ENCODE measurements at places on chromosomes 6 and 20.

DNA sequence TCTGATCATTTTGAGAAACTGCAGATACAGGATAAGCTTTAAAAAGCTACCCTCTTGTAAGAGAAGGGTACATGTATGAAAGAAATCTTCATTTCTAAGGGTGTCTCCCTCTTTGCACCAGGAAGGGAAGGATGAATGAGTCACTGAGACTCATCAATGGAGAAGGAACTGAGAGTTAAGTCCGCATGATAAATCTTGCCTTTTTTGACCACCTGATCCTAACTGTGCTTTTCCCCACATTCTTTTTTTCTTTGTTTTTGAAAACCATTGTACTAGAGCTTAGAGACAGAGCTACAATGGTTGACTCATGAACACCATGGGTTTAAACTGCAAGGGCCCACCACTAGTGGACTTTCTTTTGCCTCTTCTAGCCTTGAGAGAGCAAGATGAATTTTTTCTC lies 353.0 kb upstream of the RGS17 start:
- no peak for DNase-seq

GRCh38 chr6:73372516-73372915 lies 2.8 kb upstream of the OOEP start:
- DNase-seq = no peak

- no peak for DNase-seq
These were observed 45.0 kb downstream of the ADNP start for GRCh38 chr20:50886184-50886790.

DNA sequence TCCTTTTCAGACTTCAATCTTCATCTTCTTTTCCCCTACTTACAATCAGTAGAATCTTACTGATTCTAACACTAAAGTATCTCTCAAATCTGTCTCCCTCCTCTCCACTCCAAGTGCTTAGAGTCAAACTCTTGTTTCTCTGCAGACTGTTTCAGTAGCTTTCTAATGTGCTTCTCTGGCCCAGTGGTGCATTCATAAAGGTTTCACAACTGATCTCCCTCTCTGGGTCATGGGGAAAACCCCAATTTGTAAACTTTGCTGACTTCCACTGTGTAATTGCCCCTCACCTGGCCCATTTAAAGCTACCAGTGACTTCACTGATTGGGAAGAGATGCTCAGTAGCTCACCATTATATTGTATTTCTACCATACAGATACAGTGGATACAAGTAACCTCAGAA lies 183.6 kb downstream of the FAXC start:
- no peak for DNase-seq

GRCh38 chr20:26207237-26207966 lies 510.7 kb upstream of the ZNF337 start:
- DNase-seq = no peak

GRCh38 chr6:15081447-15081846 lies 164.4 kb upstream of the JARID2 start:
- no peak for DNase-seq

- no peak for DNase-seq
These were observed 57.2 kb downstream of the RIOK1 start for GRCh38 chr6:7446619-7447325.

- DNase-seq = no peak
These were observed 154.3 kb upstream of the INSM1 start for GRCh38 chr20:20213526-20214121.

GRCh38 chr6:53986165-53986720 lies 125.0 kb upstream of the MLIP start:
- peak; percentile 77 for DNase-seq

GRCh38 chr6:48916607-48917006 lies 546.4 kb downstream of the MMUT start:
- DNase-seq = no peak

DNA sequence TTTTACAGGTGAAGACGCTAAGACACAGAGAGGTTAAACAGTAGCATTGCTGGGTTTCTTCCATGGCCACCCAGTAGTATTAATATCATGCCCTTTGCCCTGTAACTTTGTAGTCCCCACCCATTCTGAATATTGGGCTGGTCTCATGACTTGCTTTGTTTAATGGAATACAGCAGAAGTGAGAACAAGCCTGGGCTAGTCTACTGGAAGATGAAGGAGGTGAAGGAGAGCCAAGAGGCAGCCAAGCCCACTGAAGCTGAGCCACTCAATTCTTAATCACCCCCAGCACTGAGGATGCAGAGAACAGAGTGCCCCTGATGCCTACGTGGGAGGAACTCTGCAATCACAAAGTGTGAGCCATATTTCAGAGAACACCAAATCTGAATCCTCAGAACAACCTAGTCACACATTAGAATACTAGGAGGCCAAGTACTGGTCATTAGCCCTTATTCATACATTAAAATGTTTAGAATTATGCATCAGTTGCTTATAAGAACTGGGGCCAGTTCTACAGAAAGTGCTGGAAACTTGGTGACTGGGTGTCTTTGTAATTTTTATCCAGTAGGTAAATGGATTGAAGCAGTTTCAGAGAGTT lies 270.1 kb upstream of the PRND start:
- DNase-seq = no peak

GRCh38 chr20:62692176-62692575 lies 16.5 kb upstream of the NTSR1 start:
- DNase-seq = no peak

DNA sequence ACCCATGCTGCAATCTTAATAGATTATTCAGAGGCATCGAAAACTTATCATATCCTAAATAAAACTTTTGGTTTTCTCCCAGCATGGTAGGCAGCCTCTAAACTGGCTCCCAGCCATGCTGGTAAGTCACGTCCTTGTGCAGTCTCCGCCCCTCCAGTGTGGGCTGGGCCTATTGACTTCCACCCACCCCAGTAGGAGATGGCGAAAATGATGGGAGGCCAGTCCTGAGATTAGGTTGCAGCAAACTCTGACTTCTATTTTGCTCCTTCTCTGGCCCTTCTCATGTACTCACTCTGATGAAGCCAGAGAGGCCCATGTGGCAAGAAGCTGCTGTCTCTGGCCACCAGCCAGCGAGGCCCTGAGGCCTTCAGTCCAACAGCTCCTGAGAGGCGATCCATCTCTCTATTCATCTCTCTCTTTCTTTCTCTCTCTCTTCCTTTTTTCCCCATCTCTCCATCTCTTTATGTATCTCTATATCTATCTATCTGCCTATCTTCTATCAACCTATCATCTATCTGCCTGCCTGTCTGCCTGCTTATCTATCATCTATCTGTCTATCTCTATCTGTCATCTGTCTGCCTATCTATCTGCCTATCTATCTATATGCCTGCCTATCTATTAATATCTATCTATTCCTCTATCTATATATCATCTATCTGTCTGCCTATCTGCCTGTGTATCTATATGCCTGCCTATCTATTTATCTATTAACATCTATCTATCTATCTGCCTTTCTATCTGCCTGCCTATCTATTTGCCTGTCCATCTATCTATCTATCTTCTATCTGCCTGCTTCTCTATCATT lies 52.7 kb upstream of the STX16 start:
- DNase-seq = no peak

DNA sequence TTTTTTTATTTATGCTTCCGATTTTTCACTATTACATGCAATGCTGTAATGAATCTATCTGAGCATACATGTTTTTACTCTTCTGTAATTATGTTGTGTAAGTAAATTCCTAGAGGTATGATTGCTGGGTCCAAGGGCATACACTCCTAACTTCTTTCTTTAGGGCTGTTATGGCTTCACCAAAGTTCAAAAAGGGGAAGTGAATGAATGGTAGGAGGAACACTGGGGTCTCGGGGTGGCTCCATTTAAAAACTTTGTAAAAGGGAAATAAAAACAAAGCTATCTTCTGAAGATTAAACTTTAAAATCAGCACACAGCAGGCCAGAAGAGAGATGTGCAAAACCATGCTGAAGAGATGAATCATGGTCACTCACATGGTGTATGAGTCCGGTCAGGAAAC lies 289.1 kb upstream of the SUPT3H start:
- DNase-seq = no peak

- DNase-seq = no peak
These were observed 406.7 kb downstream of the CD83 start for GRCh38 chr6:14524319-14524718.

DNA sequence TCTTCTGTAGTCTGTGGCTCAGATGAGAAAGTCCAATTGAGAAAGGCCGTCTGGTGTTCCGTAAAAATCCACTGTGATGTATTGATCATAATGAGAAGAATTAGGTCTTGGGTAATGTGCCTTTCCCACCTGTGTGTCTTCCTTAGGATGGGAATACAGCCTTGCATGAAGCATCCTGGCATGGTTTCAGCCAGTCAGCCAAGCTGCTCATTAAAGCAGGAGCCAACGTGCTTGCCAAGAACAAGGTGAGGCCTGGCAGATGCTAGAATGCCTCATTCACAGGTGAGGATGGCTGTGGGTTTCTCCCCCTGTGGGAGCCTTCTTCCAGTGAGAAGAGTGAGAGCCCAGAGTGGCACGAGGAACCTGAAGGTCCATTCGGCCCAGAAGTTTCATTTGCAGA lies 32.7 kb downstream of the LYRM2 start:
- no peak for DNase-seq

- DNase-seq = peak; percentile 62
These were observed at the start of gene PDE7B for GRCh38 chr6:135851442-135852271. Gene PDE7B, plus strand, starts transcription at chr6:135851701.

DNA sequence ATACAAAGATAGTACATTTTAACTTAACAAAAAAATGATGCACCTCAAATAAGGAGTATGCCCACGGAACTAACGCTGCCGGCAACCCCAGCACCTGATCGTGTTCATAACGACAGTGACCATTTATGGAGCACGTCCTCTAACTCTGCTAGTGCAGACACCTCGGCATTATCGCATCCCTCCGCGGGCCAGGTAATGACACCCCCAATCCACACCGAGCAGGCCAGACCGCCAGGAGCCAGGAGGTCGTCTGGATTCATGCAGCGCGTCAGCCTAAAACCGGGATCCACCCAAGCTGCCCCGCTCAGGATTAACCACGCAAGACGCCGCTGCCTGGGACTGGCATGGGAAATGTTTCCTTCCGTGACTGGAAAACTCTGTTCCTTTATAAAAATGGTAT lies 34.1 kb downstream of the DACT2 start:
- DNase-seq = no peak

DNA sequence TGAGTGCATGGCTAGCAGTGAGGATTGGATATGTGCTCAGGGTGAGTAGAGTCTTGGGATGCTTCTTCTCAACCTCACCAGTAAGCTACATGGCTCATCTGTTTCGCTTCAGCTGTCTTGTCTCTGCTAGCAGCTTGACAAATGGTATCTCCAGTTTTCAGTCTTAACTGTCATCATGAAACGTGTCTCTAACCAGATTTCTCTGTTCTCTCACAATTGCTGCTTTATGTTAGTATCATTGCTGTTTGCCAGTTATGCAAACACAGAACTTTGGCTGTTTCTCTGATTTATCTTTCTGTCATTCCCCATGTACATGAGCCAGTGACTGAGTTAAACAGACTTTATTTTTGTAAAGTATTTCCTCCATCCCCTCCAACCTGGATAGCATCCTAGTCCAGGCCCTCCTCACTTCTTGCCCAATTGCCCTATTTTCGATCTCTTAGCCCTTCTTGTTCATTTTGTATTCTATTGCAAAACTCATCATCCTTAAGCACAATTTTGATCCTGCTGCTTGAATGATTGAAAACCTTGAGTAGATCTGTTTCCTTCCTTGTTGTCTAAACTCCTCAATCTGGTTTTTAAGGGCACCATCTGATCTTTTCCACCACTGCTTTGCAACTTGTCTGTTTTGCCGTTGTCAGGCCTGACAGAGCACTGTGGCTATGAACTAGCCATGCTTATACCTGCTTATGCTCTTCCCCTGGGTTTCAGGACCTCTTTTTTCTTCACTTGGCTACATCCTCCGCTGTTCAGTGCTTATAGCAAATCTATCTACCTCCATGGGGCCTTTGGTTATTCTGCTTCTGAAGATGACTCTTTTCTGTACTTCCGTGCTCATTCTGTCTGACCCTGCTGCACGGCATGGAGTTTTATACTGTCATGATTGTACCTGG lies 37.7 kb upstream of the ADIG start:
- no peak for DNase-seq

- DNase-seq = no peak
These were observed 335.8 kb upstream of the NT5E start for GRCh38 chr6:85113934-85114580.

DNA sequence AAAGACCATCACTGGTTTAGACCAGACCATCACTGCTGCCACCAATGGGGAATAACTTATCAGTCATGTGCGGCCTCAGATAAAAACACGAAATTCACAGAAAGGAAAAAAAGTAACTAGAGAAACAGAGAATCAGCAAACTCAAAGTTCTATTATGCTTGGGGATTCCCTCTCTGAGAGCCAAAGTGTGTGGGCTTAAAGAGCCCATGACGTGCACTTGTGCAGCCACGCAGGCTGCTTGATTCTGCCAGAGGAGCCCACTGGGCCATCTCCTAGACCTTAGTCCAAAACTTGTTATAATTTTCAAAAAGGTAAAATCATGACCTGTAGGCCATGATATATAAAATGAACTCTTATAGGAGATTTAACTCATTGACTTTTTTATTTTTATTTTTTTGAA lies 15.2 kb downstream of the RAB44 start:
- DNase-seq = no peak

DNA sequence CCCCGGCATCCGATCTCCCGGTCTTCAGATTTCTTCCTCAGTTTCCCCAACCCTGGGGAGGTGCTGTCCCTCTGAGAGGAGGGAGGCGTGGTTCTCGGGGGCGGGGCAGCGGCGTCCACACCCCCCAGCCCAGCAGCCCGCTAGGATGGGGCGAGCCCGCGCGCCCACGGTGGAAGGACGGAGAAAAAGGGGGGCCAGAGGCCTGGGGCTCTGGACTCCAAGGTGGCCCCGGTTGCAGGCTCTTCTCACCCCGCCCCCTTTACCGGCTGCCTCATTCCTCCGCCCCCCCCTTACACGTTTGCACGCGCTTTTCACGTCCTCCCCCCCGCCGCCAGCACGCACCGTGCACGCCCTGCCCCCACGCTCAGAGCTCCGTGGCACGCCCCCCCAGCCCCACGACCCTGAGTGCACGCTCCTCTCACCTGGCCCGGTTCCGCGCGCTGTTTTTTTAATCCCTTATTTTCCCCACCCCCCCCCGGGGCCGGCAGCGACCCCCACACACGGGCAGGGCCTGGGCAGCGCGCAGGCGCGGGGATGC lies 402 bp downstream of the ZBTB12 start:
- no peak for DNase-seq

- DNase-seq = peak; percentile 99
These were observed 76.6 kb upstream of the HSF2 start for GRCh38 chr6:122322824-122323223.

GRCh38 chr6:165825256-165825815 lies 162.3 kb upstream of the PDE10A start:
- DNase-seq = no peak

DNA sequence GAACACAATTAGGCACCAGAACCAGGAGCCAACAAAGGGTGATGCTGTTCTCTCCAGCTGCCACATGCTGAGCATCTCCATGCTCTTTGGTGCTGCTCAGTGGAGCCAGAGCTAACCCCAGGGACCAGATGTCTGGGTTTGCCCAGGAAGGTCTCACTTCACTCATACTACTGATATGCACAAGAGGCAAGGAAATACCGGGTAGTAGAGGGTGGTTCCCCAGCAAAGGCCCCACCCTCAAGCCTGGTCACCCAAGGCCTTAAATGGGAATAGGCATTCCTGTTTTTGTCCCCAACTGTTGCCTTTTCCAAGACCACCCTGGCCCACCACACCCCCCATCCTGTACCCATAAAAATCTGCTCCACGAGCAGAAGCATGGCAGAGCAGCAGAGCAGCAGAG lies 204.5 kb upstream of the TAB2 start:
- DNase-seq = no peak
